ENCODE measurements at places on chromosomes 3 and 15. TPM values are rescaled to one million over a fixed set of nuclear protein-coding genes. Genes with fewer than 3 reads are reported as not detected.

CD80 gene
- total RNA-seq = not detected

MELTF gene
- total RNA-seq = 8.8 TPM

ERICH6 gene
- not detected for total RNA-seq

CAPN3 gene
- total RNA-seq = 0.31 TPM

GPR62 gene
- 0.33 TPM for total RNA-seq

GRIP2 gene
- 3.2 TPM for total RNA-seq

SPG21 gene
- 64.2 TPM for total RNA-seq

DNA sequence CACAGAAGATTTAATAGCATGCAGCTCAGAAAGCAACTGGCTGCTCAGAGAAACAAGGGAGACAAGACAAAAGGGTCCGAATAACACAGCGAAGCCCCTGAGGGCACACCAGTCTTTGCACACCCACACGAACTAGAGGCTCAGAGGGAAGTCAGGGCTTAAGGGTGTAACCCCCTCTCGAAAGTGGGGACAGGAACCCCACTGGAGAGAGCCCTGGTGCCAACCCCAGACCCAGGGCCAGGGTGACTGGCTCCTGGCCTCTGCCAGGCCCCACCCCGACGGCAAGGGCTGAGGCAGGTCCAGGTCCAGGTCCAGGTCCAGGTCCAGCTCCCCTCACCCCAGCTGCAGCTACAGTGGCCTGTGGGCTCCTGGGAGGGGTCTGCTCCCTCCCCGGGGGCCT is 10.5 kb upstream of the PRR23E start:
- DNase-seq = no peak

DNA sequence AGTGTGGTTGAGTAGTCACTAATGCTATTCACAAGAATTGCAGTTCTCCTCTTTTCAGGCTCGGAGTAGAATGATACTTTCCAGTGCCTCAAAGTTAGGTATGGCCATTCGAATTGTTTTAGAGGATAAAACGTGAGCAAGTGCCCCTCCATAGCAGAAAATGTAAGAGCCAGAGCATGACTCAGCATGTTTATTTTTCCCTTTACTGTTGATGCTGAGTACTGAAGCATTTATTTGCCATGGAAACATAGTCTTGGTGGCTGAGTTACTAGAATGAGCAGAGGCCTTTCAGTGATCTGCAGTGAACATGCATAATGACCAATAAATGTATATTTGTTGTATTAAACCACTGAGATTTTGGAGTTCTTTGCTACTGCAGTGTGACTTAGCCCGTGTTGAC is 540.6 kb downstream of the NLGN1 start:
- DNase-seq = no peak

DNA sequence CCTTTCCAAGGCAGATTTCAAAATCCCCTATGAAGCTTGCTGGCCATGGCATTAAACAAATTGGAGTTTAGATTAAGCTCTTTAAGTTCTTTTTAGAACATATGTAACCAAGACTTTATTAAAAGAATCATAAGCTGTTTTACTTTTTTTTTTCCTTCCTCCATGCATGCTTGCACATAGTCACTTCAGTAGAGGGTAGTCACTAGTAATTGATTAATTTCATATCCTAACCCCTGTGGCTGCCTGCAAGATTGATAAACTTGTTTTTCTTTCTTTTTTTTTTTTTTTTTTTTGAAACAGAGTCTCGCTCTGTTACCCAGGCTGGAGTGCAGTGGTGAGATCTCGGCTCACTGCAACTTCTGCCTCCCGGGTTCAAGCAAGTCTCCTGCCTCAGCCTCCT is 33.3 kb upstream of the ZKSCAN7 start:
- no peak for DNase-seq

GRCh38 chr15:89947385-89947784 is 34.6 kb upstream of the ARPIN start:
- no peak for DNase-seq

GRCh38 chr3:12046406-12046805 is 42.2 kb downstream of the SYN2 start:
- DNase-seq = no peak

Measured in H9 (cell line).